ENCODE measurements at places on chromosomes 12 and 14.
A peak's percentile ranks its signal among the peaks of the same experiment; 100 is the strongest.

DNA sequence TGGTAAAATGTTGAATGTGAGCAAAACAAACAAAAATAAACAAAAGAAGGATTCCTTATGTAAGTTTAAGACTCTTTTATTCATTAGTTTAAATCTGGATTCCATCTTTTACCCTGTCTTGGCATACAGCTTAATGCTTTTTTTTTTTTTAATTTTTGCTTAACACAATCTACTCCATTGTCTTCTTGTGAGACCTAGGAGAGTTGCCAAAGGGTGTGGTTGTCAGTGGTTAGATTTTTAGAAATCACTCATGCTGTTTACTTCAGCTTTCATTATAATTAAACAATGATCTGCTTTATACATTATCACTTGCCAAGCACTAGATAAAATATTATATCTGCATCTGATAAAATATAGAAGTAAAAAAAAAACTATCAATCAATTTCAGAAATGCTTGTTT lies 77.7 kb upstream of the KITLG start:
- no peak for DNase-seq

GRCh38 chr12:39959467-39959866 lies 146.4 kb downstream of the SLC2A13 start:
- DNase-seq: no peak

GRCh38 chr12:30506411-30506810 lies 189.3 kb downstream of the IPO8 start:
- no peak for DNase-seq

GRCh38 chr12:87671757-87672156 lies 357.4 kb downstream of the C12orf50 start:
- no peak for DNase-seq

GRCh38 chr12:70576341-70577282 lies 60.6 kb downstream of the PTPRB start:
- DNase-seq: no peak

- DNase-seq: no peak
Measured at GRCh38 chr12:118318744-118319143, 54.0 kb downstream of the TAOK3 start.

DNA sequence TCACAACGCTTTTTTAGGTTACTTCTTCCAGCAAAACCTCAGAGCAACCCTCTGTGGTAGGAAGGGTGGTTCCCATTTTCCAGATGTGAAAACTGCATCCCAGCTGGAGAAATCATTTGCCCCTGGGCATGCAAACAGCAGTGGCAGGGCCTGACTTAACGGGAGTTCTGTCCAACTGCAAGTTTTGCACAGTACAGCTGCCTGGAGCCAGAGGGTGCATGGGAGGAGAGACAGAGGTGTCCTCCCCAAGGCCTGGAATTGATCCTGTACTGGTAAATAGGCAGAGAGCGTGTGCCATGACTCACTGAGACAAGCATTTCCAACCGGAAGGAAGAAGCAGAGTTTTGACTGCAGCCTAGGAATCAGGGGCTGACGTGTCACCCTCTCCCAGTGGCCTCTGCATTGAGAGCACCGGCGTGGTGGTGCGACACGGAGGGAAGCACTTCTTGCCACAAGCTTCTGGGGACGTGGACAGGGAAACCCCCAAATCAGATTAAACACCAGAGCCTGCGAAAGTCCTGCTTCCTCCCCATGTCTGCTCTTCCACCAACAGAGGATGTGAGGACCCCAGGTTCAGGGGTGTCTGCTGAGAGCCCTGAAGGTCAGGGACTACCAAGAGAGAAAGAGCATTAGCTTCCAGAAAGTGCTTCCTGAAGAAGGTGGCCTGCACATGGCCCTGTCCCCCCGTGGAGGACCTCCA lies 19.0 kb upstream of the SERPINA4 start:
- no peak for DNase-seq

DNA sequence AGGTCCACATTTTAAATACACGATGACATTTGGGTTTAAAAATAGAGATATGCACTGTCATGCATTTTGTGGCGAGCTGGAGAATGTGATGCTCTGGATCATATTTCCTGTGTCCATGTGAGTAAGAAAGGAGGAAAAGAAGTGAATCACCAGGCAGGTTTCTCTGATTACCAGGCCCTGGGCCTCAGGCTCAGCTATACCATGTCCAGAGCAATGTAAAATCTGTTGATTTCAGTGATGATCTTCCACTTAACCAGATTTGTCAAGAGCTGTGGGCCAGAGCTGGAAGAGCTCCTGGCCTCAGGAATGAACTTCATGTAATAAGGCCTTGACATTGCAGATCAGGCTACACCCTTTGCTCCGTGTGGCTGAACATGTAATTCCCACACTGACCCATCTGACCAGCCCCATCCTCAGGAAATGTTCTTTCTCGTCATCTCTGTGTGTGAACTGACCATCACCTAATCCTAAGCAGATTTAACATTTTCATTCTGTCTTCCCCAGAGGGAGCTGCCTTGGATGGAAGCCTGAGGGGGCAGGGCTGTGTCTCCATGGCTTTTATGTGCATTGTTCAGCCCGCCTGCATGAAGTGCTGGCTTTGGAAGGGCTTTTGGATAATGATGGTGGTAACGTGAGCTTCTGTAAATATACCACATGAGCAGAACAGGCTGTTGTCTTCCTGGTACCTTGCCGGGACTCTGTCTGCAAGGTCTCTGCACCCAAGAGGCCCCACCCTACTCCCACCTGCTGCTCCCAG lies 54.5 kb downstream of the CRACR2A start:
- no peak for DNase-seq

DNA sequence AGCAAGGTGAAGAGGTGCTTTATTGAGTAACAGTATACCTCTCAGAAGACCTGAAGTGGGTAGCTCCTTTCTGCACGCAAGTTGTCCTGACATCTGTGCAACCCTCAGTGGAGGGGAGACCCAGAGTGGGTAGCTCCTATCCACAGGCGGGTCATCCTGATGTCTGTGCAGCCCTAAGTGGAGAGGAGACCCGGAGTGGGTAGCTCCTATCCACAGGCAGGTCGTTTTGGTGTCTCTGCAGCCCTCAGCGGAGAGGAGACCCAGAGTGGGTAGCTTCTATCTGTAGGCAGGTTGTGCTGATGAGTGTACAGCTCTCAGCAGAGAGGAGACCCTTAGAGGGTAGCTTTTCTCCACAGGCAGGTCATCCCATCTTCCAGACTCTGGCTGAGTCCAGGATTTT lies 45.1 kb upstream of the PRPF39 start:
- no peak for DNase-seq

- no peak for DNase-seq
Measured at GRCh38 chr12:77325511-77326236, 260.3 kb upstream of the E2F7 start.

DNA sequence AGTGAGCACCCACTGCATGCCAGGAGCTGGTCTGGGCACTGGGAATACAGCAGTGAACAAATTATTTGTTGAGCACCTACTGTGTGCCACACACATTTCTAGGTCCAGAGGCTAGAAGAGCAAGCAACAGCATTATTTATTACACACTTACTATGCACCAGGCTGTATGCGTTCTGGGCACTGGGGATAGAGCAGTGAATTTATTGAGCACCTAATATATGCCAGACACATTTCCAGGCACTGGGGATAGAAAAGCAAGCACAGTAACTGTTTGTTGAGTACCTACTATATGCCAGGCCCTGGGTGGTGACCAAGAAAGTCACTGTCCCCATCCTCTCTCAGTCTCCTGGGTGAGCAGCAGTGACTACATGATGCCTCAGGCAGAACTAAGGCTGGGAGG lies 107.5 kb upstream of the NCOR2 start:
- DNase-seq: no peak

DNA sequence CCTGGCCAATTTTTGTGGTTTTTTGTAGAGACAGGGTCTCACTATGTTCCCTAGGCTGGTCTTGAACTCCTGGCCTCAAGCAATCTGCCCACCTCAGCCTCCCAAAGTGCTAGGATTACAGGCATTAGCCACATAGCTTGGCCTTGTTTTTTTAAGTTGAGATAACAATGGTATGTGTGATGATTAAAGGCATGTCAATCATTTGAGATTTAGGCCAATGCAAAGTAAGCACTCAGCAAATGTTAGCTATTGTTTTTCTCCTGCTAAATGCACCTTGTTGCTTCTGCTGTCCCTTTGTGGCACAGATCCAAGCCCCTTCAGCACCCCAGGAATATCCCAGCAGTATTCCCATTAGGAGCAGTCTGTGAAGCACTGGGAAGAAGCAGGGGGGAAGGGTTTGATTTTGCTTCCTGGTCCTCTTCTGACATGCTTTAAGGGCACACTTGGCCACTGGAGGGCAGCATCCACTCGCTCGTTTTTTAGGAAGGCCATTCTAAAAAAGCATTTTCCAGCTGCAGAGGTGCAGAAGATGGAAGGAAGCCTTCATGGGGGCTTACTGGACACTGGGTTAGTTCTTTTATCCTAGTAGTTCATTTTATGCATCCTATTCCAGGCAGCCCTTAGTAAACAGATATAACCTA lies 70.2 kb upstream of the ZFP36L1 start:
- peak; percentile 29 for DNase-seq

DNA sequence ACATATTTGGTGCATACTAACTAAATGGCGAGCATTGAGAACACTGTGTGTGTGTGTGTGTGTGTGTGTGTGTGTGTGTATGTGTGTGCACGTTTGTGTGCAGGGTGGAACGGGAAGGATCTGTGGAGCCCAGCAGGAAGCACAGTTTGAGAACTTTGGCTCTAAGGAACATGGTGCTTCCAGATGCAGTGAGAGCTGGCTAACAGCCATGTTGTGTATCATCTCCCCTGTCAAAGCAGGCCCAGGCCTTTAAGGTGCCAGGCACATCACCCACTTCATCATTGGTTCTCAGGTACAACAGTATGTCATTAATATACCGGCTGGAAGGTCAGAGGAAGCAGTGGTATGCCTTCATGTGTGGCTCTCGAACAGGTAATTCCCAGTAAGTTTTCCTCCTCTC lies 72.5 kb downstream of the SLC8A3 start:
- no peak for DNase-seq

- DNase-seq: no peak
Measured at GRCh38 chr12:108759924-108760323, 28.6 kb upstream of the CORO1C start.

GRCh38 chr12:80549298-80549697 lies 105.3 kb downstream of the PTPRQ start:
- DNase-seq: no peak

DNA sequence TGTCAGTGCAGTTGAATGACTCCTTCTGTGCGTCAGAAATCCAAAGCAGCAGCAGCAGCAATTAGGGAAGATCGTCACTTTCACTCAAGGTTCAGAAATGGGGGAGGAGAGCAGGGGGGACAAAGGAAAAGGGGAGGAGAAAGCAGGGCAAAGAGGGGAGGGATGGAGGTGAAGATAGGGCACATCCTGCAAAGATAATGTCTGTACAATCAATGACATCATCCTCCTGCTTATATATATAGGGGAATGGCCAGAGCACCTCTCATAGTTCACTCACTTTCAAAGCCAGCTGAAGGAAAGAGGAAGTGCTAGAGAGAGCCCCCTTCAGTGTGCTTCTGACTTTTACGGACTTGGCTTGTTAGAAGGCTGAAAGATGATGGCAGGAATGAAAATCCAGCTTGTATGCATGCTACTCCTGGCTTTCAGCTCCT lies at the start of gene NTS:
TSS of gene NTS (plus strand) at position 265 of the 431 bp plus-strand sequence. CDS start at position 374, 109 bp downstream.
- DNase-seq: no peak

- no peak for DNase-seq
Measured at GRCh38 chr12:75708802-75709201, 197.4 kb upstream of the KRR1 start.

GRCh38 chr14:89432226-89432625 lies 15.2 kb upstream of the FOXN3 start:
- DNase-seq: no peak

DNA sequence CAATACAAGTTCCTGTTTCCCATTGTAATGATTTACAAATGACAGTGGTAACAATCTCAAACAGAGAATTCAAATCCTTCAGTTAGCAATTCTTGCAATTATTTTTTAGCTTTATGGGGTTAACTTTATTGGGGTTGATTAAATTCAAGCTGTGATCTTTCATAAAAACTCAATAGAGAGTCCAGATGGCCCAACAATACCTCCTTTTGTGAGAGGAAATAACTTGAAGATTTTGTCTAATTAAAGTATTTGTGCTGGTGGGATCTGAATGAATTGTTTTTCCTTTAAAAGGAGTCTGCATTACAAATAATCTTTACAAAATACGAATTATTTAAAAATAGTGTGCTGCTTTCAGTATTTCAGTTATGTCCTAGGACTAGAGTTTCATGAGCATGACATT lies 4.4 kb upstream of the ARHGAP5 start:
- DNase-seq: no peak

GRCh38 chr14:99803106-99803775 lies 10.0 kb downstream of the EML1 start:
- DNase-seq: no peak

GRCh38 chr14:96161636-96162035 lies 43.0 kb upstream of the BDKRB2 start:
- DNase-seq: no peak

DNA sequence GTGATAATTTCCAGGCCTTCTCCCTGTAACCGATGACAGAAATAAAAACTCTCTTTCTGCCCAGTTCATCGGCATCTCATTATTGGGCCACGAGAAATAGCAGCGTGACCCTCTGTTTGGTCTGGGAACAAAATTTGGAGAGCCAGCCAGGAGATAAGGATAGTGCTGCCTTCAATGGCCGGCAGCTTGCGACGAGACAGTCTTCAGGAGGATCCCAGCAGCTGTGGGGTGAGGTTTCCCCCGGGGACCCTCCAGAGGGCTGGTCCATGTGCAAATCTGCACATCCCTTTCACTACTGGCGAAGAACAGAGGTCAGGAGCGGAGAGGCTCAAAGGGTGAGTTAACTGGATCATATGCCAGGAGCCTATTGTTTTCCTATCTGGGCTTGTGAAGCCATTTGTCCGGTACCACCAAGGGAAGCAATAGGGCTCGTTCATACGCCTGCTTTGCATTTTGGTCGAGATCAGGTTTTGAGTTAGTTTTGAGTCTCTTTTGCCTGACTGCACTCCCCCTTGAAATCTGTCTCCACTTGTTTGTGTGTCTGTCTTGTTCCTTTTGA lies 4.8 kb downstream of the SLC39A2 start:
- DNase-seq: no peak

GRCh38 chr12:124240493-124240892 lies 54.4 kb upstream of the RFLNA start:
- no peak for DNase-seq

DNA sequence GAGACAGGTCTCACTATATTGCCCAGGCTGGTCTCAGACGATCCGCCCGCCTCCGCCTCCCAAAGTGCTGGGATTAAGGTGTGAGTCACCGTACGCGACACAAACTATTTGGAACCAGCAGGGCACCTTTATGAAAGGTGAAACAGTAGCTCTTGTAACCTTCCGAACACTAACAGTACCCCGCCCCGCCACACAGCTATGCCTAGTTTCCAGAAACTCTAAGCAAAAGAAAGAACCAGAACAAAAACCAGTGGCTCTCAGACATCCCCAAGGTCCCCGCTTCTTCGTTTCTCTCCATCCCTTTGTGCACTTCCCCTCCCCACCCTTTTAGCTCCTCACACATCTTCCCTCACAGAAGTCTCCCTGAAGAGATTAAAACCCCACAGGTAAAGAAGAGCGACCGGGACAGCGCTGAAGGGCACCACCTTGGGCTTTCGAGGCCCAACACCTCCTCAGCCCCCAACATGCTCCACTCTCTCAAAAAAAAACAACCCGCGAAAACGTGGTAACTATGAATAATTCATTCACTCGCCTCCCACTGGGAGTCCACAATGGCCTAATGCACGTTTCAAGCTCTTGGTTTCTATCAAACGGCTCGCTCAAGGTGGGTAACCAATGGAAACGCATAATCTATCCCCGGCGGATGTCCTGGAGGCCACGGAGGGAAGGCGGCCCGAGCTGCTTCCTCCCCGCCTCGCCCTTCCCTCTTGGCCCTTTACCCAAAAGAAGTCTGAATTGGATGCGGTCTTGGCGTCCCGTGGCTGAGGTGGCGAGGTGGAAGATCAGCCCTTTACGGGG lies 877 bp downstream of the BAG5 start:
- DNase-seq: no peak

Measured in activated naive CD8-positive, alpha-beta T cell treated with anti-CD3 and anti-CD28 coated beads, Interleukin-2, amount 50 U/mL, for 16 hours (primary cell).